ENCODE measurements at places on chromosomes 11 and 22. TPM values are rescaled to one million over a fixed set of nuclear protein-coding genes. Genes with fewer than 3 reads are reported as not detected.

Gene LRRC51
- 4.2 TPM for total RNA-seq

Gene CAPN5
- 4.0 TPM for total RNA-seq

Gene FREY1
- total RNA-seq = 0.54 TPM

Gene MAJIN
- total RNA-seq = not detected

Gene DNAJB13
- total RNA-seq = not detected

Gene MS4A15
- not detected for total RNA-seq

Gene PAMR1
- 4.5 TPM for total RNA-seq

Gene KREMEN1
- 52.1 TPM for total RNA-seq

Gene SLC22A12
- not detected for total RNA-seq

Gene RHOD
- 25.8 TPM for total RNA-seq

Gene ARHGAP42
- total RNA-seq = 12.0 TPM

Gene OSBP2
- 8.9 TPM for total RNA-seq

Gene KCNJ11
- total RNA-seq = 9.8 TPM

Gene HRAS
- total RNA-seq = 75.9 TPM

Gene OR8J3
- total RNA-seq = not detected

Gene BBS1
- total RNA-seq = 19.5 TPM

Gene JRKL
- total RNA-seq = 7.6 TPM

Gene ADAMTS15
- total RNA-seq = 8.5 TPM

Gene APOL5
- total RNA-seq = not detected

Gene C22orf31
- total RNA-seq = not detected

Gene OR10D3
- not detected for total RNA-seq

Gene DNAJB7
- not detected for total RNA-seq

Gene MEI1
- total RNA-seq = 0.40 TPM

Gene CCDC116
- total RNA-seq = 0.43 TPM

Gene ABCC8
- 3.9 TPM for total RNA-seq

Gene CLMP
- 5.9 TPM for total RNA-seq

Gene ANKK1
- total RNA-seq = 0.16 TPM

Gene SCO2
- 2.4 TPM for total RNA-seq

All from cardiac septum (tissue), 1 donor.